Small intestine (tissue), 16 donors: ENCODE measurements at places on chromosomes 4 and X.

DNA sequence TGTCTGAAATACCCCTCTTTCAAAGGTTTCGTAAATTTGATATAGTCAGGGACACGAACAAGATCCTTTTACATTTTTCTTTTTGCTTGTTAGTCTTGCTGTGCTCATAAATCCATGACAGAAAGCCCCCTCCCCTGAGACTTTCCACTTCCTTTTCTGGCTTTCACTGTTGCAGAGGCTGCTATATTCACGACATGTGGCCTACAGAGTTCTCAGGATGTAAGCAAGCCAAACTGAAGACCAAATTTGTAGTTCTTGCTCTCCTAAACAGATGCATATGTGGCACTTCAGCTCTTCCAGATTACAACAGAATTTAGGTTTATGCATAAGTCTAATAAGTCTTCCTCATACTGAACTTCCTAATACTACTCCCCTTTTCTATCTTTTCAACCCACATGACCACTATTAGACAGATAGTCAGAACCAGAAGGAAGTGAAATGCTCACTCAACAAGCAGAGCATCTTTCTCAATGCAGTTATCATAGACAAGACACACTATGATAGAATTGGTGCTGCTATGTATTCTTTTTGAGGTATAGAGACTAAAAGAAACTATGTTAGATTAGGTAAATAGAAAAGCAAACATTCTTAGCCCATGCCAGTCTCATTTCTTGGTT is 15.0 kb downstream of the BTK start:
- no peak for DNase-seq

- DNase-seq: no peak
Observed at GRCh38 chr4:177453116-177453515, 10.9 kb upstream of the AGA start.

- no peak for DNase-seq
Observed at GRCh38 chrX:1658071-1658491, 43.2 kb downstream of the ASMT start.

DNA sequence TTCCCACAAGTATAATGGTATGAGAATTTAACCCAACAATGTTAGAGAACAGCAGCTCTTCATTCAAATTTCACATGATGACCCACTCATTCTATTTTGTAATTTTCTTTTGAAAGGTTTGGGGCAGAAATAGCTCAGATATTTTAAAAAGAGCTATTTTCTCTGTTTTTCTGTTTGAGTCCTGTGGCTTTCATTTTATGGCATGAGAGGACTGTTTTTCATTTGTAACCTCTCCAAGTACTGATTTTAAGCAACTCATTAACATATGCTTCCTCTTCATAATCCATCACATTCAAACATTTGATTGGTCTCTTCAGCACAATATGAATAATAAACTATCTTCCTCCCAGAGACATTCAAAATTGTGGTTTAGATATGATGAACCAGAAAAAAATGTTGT is 129.0 kb upstream of the TEX13A start:
- no peak for DNase-seq

- DNase-seq: no peak
Observed at GRCh38 chr4:149574971-149575370, 240.7 kb downstream of the IQCM start.
